ENCODE measurements at places on chromosomes 4 and X.

GRCh38 chr4:109327641-109328040 lies 25.2 kb upstream of the COL25A1 start:
- DNase-seq = no peak

GRCh38 chr4:41281038-41281634 lies 24.4 kb downstream of the UCHL1 start:
- no peak for DNase-seq

- no peak for DNase-seq
These were observed 58.8 kb downstream of the AMMECR1 start for GRCh38 chrX:110259117-110259516.

GRCh38 chrX:133374874-133375387 lies 40.4 kb downstream of the GPC4 start:
- DNase-seq = no peak

DNA sequence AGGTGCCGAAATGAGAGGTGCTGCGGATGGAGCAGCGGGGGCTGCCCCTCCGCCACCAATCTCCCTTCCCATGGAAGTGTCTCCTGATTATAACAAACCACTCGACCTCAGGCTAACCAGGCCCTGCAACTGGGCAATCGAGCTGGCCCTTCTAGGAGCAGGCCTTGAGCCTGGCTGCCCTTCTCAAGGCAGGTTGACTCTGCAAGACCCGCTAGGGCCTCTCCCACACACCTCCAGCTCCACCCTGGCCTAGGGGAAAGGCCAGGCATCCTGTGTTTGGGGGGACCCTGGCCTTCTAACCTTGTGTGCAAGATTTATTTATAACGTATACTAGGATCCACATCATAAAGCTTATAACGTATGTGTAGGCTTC lies 3.7 kb upstream of the BCOR start:
- DNase-seq = no peak

DNA sequence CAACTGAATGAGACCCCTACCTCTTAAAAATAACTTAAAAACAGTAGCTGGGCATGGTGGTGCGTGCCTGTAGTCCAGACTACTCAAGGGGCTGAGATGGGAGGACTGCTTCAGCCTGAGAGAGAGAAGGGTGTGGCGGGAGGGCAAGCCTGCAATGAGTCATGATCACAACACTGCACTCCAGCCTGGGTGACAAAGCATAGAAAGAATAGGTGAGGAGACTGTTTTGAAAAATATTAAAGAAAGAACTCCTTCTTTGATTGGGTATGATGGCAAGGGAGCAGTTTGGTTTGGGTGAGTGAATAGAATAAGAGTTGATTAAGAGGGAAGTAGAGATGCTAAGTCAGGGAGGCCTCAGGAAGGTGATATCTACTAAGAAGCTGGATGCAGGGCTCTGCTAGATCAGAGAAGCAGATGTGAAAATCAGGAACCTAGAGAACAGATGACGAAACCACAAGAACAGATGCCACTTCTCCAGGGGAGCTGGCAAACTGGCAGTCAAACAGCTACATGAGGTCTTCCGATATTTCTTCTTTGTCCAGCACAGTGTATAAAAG lies 318.6 kb downstream of the OPHN1 start:
- no peak for DNase-seq

GRCh38 chrX:2703991-2704369 lies 12.9 kb downstream of the CD99 start:
- DNase-seq = no peak

DNA sequence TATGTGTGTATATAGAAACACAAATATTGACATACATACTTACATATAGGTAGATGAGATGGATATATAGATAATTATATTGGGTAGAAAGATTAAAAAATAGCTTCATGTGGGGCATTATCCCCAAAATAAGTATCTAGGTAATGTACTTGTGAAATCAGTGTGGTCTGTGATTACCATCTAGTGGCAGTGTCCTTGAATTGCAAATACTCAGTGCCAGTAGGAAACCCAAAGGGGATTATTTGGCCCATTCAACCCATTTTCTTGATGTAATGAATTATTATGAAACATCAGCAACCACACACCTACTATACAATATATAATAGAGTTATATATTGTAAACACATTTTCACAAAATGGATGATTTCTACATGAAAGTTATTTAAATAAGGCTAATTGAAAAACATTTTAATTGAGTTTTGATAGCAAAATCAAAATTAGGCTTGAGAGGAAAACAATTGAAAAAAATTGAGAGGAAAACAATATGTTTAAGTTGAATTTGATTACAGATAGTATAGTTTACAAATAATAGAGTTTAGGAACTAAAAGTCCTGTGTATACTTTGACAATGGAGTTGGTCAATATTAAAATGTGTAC lies 389.4 kb downstream of the GALNTL6 start:
- no peak for DNase-seq

- no peak for DNase-seq
These were observed 150.1 kb downstream of the HNRNPD start for GRCh38 chr4:82223715-82224114.

DNA sequence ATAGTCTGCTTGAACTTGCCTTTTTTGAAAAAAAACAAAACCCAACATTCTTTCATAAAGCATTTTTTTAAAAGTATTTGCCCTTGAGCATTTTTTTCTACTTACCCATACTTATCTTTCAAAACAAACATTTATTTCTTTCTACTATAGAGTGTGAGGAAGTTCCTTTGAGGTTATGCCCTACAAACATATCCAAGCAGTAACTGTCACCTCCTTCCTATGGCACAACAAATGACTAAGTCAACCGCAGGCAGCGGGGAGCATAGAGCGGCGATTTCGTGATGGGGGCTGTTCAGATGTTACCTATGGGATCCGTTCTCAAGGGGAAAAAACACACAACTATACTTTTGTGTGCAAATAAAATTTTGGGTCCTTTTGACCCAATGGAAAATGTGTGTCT lies 19.4 kb downstream of the SPRY1 start:
- DNase-seq = no peak

DNA sequence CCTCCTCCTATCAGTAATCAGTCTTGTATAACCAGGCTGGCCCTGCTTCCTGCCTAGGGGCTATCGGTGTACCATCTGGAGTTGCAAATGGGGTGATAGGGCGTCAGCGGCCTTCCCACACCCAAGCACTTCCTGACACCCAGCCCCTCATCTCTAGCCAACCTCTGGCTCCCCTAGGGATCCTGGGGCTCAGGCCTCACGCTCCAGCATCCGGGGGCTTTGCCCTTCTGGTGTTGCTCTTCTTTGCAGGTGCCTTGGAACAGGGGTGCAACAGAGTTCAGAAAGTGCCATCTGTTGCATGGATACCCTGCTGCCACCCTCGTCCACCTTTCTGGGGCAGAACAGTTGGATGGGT lies 4.1 kb downstream of the IL9R start:
- DNase-seq = no peak

DNA sequence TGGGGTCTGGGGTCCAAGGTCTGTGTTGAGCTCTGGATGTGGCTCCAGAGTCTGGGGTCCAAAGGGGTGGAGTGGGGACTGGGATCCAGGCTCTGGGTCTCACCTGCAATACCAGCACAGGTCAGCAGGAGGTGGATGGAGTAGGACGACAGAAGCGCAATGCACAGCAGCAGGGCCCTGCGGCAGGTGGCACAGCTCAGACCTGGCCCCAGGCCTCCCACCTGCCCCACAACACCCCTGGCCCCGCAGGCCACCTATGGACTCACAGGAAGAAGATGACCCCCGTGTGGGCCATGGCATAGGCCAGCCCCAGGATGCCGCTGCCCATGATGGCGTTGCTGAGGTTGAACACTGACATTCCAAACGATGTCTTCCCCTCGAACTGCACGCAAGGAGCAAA lies 3.4 kb downstream of the SLC38A5 start:
- no peak for DNase-seq

- DNase-seq = no peak
These were observed 48.4 kb upstream of the SPANXN4 start for GRCh38 chrX:142977128-142977914.

- DNase-seq = no peak
These were observed 115.7 kb downstream of the ANKRD50 start for GRCh38 chr4:124596816-124597215.

DNA sequence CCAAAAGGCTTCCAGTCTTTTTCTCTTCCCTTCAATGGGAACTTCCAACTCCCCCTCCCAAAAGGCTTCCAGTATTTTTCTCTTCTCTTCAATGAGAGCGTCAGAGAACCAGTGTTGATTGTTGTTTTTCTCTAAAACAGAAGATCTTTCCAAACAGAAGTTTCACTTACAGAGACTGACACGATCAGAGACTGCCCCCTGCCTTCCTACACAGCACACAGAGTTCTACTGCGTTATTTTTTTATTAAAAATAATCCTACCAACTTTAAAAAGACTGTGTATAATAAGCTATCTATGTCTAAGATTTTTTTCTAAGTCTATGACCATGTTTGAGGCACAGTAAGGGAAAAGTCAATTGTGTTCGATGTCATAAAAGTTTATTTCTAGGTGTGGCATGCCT lies 3.5 kb upstream of the HTR2C start:
- DNase-seq = no peak

GRCh38 chr4:48420144-48420543 lies 63.0 kb upstream of the SLC10A4 start:
- DNase-seq = no peak

DNA sequence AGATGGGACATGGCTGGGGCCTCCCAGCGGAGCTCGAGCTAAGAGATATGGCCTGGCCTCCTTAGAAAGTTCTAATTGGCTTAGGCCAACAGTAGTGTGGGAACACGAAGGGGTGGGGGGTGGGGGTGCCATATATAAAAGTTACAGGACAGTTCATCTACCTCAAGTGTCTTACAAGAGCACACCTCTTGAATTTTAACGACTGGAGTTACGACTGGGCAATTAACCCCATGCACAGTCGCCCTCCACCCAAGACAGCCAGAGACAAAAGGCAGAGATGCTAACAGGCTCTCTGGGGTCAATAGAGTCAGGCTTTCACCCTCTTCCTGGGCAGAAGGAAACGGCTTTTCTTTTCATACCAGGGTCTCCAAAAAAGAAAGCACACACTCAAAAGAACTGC lies 302.2 kb downstream of the BCOR start:
- no peak for DNase-seq

GRCh38 chr4:76011700-76012387 lies 4.5 kb upstream of the CXCL9 start:
- no peak for DNase-seq

GRCh38 chr4:5801696-5802095 lies 90.7 kb downstream of the EVC start:
- no peak for DNase-seq

GRCh38 chrX:13994104-13994503 lies 35.6 kb downstream of the GEMIN8 start:
- no peak for DNase-seq

DNA sequence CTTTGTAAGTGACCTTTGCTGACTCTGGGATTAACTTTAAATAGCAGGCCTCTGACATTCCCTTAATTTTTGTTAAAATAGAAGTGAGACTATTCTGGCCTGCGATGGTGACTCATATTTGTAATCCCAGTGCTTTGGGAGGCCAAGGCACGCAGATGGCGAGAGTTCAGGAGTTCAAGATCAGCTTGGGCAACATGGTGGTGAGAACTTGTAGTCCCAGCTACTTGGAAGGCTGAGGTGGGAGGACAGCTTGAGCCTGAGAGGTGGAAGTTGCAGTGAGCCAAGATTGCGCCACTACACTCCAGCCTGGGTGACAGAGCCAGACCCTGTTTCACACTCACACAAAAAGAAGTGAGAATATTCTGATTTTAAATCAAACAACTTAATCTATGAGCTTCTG lies 27.3 kb downstream of the ZNF330 start:
- DNase-seq = no peak

DNA sequence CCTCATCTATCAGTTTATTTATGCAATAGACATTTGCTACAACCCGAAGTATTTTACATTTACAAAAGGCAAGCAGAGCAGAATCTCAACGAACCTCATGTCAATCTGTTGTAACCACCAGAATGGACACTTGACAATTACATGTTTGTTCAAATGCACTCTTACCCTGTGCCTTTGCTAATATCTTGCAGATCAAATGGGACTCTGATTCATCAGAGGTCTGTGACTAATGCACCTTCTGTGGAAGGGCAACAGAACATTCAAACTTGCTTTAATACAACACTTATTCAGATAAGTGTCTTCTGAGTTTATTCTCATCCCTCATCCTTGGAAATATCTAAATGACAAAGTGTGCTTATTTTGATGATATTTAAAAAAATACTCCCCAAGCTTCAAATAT lies 644.7 kb upstream of the PCDH10 start:
- no peak for DNase-seq

GRCh38 chr4:169058312-169058711 lies 48.3 kb upstream of the CBR4 start:
- DNase-seq = no peak

DNA sequence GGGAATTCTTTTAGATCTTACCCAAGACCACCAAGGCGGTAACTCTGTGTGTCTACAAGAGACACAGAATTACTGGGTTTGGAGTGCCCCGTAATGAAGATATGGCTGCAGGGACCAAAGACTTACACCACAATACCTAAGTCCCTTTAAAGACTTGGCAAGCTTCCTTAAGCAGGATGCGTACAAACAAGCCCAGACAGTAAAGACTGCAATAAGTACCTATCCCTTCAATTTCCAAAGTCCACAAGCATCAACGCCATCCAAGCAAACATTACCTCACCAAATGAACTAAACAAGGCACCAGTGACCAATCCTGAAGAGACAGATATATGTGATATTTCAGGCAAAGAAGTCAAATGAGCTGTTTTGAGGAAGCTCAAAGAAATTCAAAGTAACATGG lies 42.3 kb upstream of the RNF128 start:
- no peak for DNase-seq

DNA sequence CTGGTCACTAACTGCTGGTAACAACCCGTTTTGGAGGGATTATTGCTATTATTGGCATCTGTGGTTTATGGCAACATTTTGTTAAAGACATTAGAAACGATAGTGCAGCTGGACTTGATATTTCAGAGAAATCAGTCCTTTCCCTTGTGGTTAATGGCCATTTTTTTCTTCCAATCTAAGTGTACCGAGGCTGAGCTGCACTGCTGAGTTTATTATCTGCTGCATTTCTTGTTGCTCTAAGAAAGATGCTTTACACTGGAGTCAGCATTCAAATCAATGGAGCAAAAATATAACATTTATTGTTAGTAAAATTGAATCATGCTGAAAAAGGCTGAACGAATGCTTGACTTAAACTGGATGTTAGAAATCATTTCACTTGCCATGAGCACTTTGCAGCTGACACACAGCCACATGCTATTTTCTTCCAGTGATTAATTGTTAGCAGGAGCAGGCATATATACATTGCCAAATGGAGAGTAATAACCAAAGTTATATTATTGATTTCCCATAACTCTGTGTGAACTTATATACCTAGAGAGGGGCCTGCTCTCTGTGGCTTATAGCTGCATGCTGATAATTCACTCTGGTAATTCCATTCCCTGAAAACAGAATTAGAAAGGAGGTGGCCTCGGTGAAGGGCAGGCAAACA lies 66.5 kb upstream of the TTC29 start:
- no peak for DNase-seq
